ENCODE measurements at places on chromosomes 2 and 18. TPM values are rescaled to one million over a fixed set of nuclear protein-coding genes. Genes with fewer than 3 reads are reported as not detected.
A peak's percentile ranks its signal among the peaks of the same experiment; 100 is the strongest.

Gene TRIB2
- 12.5 TPM for total RNA-seq

Gene AQP12A
- total RNA-seq, result not detected

- DNase-seq, result no peak
- no peak overlapping the region for H3K27ac ChIP-seq
- peaks cover 8% of the 10 kb centered on the region for H3K27me3 ChIP-seq
- no peaks in the 10 kb centered on the region for H3K4me1 ChIP-seq
- no peak overlapping the region for H3K4me3 ChIP-seq
Measured at GRCh38 chr2:26681656-26682055, 10.9 kb upstream of the KCNK3 start.

- H3K36me3 ChIP-seq, result no peaks in the 10 kb centered on the region
- H3K4me3 ChIP-seq, result no peak overlapping the region
- H3K4me1 ChIP-seq, result no peaks in the 10 kb centered on the region
- no peaks in the 10 kb centered on the region for H3K27me3 ChIP-seq
Measured at GRCh38 chr2:61554604-61555003, 16.4 kb upstream of the XPO1 start.

DNA sequence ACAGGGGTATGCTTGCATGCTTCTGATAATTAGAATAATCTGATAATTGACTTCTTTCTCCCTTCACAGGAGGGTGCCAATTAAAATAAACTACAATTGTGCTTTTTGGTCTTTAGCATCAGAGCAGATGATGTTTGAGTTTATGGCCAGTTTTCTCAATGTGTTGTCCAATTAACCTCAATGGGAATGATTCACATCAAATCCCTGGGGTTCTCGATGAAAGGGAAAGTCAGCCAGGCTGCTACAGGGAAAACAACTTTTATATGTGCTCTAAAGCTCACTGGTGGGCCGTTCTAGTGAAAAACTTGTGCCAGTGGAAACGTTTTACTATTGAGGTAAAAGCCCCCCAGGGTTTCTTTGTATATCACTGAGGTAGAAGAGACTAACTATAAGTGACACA is 887.3 kb upstream of the CRIM1 start:
- no peak overlapping the region for H3K4me3 ChIP-seq
- H3K4me1 ChIP-seq, result no peaks in the 10 kb centered on the region
- H3K27me3 ChIP-seq, result no peaks in the 10 kb centered on the region
- no peak overlapping the region for H3K27ac ChIP-seq

DNA sequence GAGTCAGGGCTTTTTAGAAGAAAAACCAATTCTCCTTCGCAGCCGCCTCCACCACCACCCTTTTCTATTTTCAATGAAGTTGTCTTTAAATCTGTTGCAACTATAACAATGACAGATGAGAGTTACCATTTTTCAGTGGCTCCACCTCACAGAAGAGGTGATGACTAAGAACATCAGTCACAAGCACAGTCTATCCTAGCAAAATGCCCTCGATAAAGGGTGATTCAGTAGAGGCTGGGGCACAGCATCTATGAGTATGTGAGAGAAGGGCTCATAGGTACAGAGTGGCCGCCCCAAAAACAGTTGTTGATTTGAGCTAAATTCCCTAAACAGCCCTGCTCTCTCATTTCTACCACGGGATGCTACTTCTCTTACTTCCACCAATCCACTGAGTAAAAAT is 310.8 kb upstream of the MGAT5 start:
- no peak overlapping the region for H3K27ac ChIP-seq
- H3K27me3 ChIP-seq, result no peaks in the 10 kb centered on the region
- no peaks in the 10 kb centered on the region for H3K4me1 ChIP-seq

- H3K27me3 ChIP-seq, result peaks cover 10% of the 10 kb centered on the region
- DNase-seq, result peak; percentile 71
- no peaks in the 10 kb centered on the region for H3K4me1 ChIP-seq
Measured at GRCh38 chr2:85409845-85410583, at the start of gene CAPG. TSS of gene CAPG (minus strand) at chr2:85410366. CDS start at chr2:85402145, 8,221 bp downstream.

- no peaks in the 10 kb centered on the region for H3K27me3 ChIP-seq
- H3K4me1 ChIP-seq, result peaks cover 43% of the 10 kb centered on the region
- H3K4me3 ChIP-seq, result no peak overlapping the region
Measured at GRCh38 chr18:58615140-58616132, 13.5 kb downstream of the ALPK2 start.

DNA sequence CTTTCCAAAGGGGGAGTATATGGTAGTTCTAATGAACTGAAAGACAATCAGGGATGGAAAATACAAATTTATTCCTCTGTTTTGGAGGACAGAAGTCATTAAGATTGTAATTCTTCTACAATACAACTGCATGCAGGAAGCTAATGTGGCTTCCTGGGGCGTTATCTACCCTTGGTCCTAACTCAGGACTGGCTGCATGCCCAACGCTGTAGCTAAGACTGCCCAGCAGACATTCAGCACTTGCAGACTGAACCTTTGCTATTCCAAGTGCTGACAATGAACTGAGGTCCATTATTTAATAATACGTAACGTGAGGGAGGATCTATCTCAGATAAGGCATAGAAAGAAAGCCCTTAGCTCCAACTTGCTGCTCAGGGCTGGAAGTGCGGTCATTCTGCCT is 53.2 kb downstream of the ZAP70 start:
- H3K27ac ChIP-seq, result peak overlapping the region; percentile 12
- no peaks in the 10 kb centered on the region for H3K27me3 ChIP-seq
- peaks cover 9% of the 10 kb centered on the region for H3K4me1 ChIP-seq
- no peak for DNase-seq

DNA sequence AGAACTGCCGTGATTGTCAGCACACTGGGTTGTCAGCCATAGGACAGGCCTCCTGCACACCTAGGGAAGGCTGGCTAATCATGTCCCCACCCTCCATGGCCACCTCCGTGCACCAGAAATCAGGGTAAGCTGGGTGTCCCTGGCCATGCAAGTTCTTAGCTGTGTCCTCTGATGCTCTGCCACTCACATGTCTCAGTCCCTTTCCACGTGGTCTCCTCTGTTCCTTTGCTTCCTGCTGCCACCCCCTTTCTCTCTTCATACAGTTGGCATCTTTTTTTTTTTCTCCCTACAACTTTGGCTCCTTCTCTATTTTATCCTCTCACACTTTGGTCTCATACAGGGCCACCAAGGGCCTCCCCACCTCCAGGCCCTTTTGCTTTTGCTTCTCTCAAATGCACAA is 153.7 kb downstream of the TPGS2 start:
- peaks cover 23% of the 10 kb centered on the region for H3K4me1 ChIP-seq
- no peak for DNase-seq
- no peaks in the 10 kb centered on the region for H3K27me3 ChIP-seq
- no peaks in the 10 kb centered on the region for H3K36me3 ChIP-seq

- H3K36me3 ChIP-seq, result no peaks in the 10 kb centered on the region
- no peak overlapping the region for H3K4me3 ChIP-seq
- no peaks in the 10 kb centered on the region for H3K27me3 ChIP-seq
- no peak for DNase-seq
Measured at GRCh38 chr18:64103986-64104385, 44.9 kb downstream of the LINC00305 start.

Data from psoas muscle (tissue), 8 donors.